Heart left ventricle (tissue), 16 donors: ENCODE measurements at places on chromosomes 1 and 21. TPM values are rescaled to one million over a fixed set of nuclear protein-coding genes. Genes with fewer than 3 reads are reported as not detected.

Gene RNU1-4
- 364 TPM for total RNA-seq

Gene KLHL20
- 14.6 TPM for total RNA-seq

Gene CYYR1
- 18.4 TPM for total RNA-seq

Gene FCAMR
- not detected for total RNA-seq

Gene NCMAP
- 0.29 TPM for total RNA-seq

Gene SPRR2B
- total RNA-seq, result not detected

Gene GPR37L1
- not detected for total RNA-seq

Gene FLG2
- total RNA-seq, result not detected

Gene PLOD1
- total RNA-seq, result 83.8 TPM

Gene ERICH3
- not detected for total RNA-seq

Gene ATP1A2
- total RNA-seq, result 298 TPM

Gene GJA9
- not detected for total RNA-seq

Gene STXBP3
- 22.4 TPM for total RNA-seq

DNA sequence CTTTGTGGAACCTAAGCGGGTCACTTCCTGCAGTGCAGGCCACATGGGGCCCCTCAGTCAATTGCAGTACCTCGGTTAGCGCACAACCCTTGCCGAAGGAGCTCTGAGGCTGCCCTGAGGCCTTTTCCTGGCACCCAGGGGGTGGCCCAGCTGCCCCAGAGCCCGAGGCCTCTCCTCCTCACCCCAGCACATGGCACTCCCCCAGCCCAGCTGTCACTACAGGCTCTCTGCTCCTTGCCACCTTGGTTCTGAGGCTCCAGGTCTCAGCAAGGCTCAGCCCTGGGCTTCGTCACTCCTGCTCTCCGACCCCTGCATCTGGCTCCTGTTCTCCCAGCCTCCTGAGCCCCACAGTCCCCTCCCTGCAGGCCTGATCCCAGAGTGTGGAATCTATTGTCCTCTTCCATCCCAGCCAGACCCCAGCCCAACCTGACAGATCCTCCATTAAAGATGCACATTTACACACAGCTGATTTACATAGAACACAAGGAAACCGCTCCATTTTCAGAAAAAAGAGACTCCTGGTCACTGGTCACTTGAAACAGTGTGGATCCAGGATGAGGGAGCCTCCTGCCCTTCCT, 192.8 kb upstream of the POU3F1 start:
- no peaks in the 10 kb centered on the region for H3K4me1 ChIP-seq
- H3K27me3 ChIP-seq, result no peaks in the 10 kb centered on the region
- no peak for DNase-seq
- H3K36me3 ChIP-seq, result no peaks in the 10 kb centered on the region

GRCh38 chr1:1910651-1911331, 4.3 kb upstream of the CALML6 start:
- no peaks in the 10 kb centered on the region for H3K27me3 ChIP-seq
- H3K4me1 ChIP-seq, result peaks cover 27% of the 10 kb centered on the region
- DNase-seq, result peak; percentile 22
- no peak overlapping the region for H3K27ac ChIP-seq

- no peaks in the 10 kb centered on the region for H3K36me3 ChIP-seq
- no peak for DNase-seq
- no peaks in the 10 kb centered on the region for H3K4me1 ChIP-seq
- no peak overlapping the region for H3K27ac ChIP-seq
- H3K4me3 ChIP-seq, result no peak overlapping the region
Measured at GRCh38 chr1:209375671-209376365, 207.7 kb upstream of the CAMK1G start.

- H3K4me3 ChIP-seq, result no peak overlapping the region
- H3K36me3 ChIP-seq, result no peaks in the 10 kb centered on the region
- H3K27me3 ChIP-seq, result no peaks in the 10 kb centered on the region
- no peak overlapping the region for H3K27ac ChIP-seq
Measured at GRCh38 chr1:172821609-172822274, 162.8 kb downstream of the FASLG start.

DNA sequence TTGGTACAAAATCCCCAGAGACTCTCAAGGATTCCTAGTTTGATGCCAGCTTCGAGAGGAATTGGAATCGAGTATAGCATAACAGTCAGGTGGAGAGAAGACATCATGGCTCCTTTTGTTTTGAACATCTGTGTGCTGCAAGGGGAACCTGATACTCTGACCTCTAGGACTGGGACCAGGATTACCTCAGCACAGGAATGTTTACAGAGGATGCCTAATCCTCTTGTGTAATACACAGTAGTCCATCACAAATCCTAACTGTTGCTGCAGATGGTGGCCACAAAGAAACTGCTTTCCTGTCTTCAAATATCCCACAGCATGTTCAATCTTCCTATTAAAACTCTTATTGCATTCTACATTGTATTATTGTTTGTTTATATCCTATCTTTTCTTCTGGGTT, 111.8 kb upstream of the PRMT6 start:
- H3K36me3 ChIP-seq, result no peaks in the 10 kb centered on the region
- H3K4me3 ChIP-seq, result no peak overlapping the region

DNA sequence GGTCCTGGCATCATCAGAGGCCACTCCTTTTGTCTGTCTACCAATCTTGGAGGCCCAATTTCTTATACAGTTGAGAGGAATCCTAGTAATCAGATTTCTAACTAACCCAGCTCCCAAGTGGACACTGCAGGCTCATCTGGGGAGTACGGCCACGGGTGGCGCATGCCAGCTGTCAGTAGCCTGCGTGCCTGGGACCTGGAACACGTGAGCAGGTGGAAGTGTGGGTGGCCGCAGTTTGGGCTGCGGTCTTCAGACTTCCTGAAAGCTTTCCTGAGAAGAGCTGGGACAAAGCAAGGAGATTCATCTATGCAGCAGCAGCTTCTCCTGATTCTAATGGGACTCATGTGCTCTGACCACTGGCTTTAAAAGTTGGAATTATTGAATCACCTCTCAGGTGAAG, 12.4 kb downstream of the ADORA3 start:
- DNase-seq, result no peak
- no peaks in the 10 kb centered on the region for H3K4me1 ChIP-seq
- H3K4me3 ChIP-seq, result no peak overlapping the region

DNA sequence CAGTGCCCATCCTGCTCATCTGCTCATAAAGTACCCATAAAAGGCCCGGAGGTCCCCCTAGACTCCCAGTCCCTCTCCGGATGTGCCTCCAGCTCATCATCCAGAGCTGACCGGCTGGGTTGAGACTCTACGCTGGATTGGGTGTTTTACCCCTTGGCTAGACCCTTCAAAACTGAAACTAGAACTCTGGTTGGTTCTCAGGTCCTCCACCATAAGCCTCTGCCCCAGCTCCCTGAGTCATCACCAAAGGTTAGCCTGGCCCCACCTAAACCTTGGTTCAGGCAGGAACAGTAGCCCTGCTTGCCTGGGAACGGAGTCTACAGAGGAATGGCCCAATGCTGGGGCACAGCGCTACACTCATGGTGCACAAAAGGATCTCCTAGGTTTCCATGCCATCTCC, 75.1 kb downstream of the TLR5 start:
- H3K4me1 ChIP-seq, result no peaks in the 10 kb centered on the region
- no peaks in the 10 kb centered on the region for H3K27me3 ChIP-seq
- no peak overlapping the region for H3K4me3 ChIP-seq
- no peak overlapping the region for H3K27ac ChIP-seq
- no peak for DNase-seq

- no peaks in the 10 kb centered on the region for H3K27me3 ChIP-seq
- no peak overlapping the region for H3K4me3 ChIP-seq
- H3K27ac ChIP-seq, result no peak overlapping the region
- no peaks in the 10 kb centered on the region for H3K36me3 ChIP-seq
Measured at GRCh38 chr1:154137888-154138287, 17.0 kb downstream of the NUP210L start.

GRCh38 chr1:204624631-204625216, 60.8 kb downstream of the LRRN2 start:
- no peak for DNase-seq
- H3K4me1 ChIP-seq, result no peaks in the 10 kb centered on the region
- no peaks in the 10 kb centered on the region for H3K36me3 ChIP-seq
- H3K27me3 ChIP-seq, result no peaks in the 10 kb centered on the region
- H3K27ac ChIP-seq, result no peak overlapping the region

DNA sequence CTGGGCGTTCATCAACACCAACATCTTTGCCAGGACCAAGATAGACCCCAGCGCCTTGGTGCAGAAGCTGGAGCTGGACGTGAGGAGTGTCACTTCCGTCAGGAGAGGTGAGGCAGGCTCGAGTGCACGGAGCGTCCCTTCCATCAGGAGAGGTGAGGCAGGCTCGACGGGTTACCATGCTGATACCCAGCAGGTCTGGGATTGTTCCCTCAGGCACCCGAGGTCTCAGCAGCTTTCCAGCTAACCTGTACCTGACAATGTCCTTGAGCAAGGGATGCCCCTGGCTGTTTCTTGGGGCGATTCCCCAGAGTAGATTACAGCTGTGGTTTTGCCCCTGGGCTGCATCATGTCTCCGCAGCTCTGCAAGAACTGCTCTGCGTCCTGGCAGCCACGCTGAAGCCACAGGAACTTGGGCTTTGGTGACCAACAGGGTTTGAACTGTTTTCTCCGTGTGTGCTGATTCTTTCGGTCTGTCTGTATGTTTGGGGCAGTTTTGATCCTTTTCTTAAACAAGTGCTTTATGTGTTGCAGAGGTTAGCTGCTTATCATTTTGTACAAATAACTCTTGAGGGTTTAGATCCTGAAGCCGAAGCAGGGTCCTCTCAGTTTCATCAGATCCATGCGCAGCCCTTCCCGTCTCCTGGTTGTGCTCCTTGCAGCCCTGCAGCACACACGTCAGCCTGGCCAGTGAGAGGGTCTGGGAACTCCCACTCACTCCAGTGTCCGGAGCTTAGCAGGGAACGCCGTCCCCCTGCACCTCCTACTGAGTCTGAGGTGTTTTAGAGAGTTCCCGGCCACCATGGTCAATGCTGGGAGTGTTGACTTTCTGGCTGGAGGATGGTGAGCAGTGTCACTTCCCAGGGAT, 4.1 kb downstream of the SLX9 start:
- no peaks in the 10 kb centered on the region for H3K36me3 ChIP-seq
- H3K4me1 ChIP-seq, result peaks cover 31% of the 10 kb centered on the region
- H3K4me3 ChIP-seq, result no peak overlapping the region
- no peak overlapping the region for H3K27ac ChIP-seq
- H3K27me3 ChIP-seq, result no peaks in the 10 kb centered on the region

DNA sequence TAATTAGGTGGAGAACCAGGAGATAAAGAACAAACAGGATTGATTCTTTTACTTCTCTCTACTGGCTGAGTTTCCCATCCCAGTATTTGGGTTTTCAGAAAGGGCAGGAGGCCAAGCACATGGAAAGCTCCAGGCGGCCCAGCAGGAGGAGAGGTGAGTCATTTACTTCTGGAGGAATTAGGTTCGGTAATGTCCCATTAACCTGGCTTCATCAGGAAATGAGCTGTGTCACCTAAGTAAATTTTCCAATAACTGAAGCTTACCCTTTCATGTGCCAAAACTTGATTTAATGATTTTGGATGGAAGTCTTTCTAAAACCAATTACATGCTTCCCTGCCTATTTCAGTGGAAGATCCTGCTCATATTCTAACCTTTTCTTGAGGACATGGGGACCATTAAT, 257.6 kb upstream of the USP24 start:
- DNase-seq, result no peak
- no peaks in the 10 kb centered on the region for H3K36me3 ChIP-seq
- no peak overlapping the region for H3K27ac ChIP-seq
- H3K27me3 ChIP-seq, result no peaks in the 10 kb centered on the region
- H3K4me1 ChIP-seq, result no peaks in the 10 kb centered on the region

GRCh38 chr1:55876276-55877060, 661.3 kb upstream of the USP24 start:
- no peaks in the 10 kb centered on the region for H3K27me3 ChIP-seq
- peak; percentile 25 for DNase-seq
- H3K27ac ChIP-seq, result no peak overlapping the region
- no peaks in the 10 kb centered on the region for H3K36me3 ChIP-seq
- no peaks in the 10 kb centered on the region for H3K4me1 ChIP-seq

DNA sequence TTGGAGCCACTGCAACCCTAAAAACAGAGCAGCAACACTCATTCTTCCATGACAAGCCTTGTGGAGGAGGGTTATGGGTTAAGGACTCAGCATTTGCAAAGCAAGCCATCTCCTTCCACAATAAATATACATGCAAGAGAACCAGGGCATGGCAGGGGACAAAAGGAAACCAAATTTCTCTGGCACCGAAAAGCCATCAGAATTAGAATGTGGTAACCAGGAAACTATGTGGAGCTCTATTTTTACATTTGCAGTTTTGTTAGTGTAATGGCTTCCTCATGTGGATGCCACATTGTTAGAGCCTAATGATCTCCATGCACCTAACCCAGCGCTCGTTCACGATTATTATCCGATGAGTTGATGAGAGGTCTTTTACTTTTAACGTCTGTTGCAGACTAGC, 91.7 kb downstream of the NAV1 start:
- H3K36me3 ChIP-seq, result no peaks in the 10 kb centered on the region
- DNase-seq, result no peak
- H3K4me3 ChIP-seq, result no peak overlapping the region
- no peak overlapping the region for H3K27ac ChIP-seq
- peaks cover 77% of the 10 kb centered on the region for H3K4me1 ChIP-seq
- no peaks in the 10 kb centered on the region for H3K27me3 ChIP-seq

DNA sequence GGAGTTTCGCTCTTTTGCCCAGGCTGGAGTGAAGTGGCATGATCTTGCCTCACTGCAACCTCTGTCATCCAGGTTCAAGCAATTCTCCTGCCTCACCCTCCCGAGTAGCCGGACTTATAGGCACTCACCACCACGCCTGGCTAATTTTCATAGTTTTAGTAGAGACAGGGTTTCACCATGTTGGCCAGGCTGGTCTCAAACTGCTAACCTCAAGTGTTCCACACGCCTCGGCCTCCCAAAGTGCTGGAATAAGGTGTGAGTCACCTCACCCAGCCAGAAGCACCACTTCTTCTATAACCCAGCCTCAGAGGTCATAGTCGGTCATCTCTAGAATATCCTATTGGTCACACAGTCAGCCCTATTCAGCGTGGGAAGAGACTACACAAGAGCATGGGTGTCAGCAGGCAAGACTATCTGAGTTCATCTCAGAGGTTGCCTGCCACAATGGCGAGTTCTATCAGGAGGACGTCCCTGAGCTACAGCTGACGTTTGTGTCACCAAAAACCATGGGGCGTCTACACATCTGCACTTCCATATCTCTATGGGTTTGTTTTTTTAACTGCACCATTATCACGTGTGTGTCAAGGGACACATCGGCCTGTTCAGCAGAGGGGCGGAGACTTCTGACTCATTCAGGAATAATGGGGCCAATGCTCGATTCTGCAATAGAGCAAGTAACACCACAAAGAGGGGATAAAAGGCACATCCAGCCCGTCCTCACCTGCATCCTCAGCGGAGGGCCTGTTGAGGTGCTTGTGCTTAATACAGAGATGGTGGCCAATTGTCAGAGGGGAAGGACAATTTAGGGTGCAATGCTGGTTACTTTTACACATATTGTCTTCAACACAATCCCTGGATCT, 256.3 kb upstream of the IRF2BP2 start:
- H3K4me3 ChIP-seq, result no peak overlapping the region
- DNase-seq, result peak; percentile 67
- H3K36me3 ChIP-seq, result no peaks in the 10 kb centered on the region
- H3K27ac ChIP-seq, result peak overlapping the region; percentile 61
